D341Med (cell line): ENCODE measurements at places on chromosomes 13 and 19.

GRCh38 chr13:92316030-92316429, 910.6 kb upstream of the GPC6 start:
- DNase-seq, result no peak

DNA sequence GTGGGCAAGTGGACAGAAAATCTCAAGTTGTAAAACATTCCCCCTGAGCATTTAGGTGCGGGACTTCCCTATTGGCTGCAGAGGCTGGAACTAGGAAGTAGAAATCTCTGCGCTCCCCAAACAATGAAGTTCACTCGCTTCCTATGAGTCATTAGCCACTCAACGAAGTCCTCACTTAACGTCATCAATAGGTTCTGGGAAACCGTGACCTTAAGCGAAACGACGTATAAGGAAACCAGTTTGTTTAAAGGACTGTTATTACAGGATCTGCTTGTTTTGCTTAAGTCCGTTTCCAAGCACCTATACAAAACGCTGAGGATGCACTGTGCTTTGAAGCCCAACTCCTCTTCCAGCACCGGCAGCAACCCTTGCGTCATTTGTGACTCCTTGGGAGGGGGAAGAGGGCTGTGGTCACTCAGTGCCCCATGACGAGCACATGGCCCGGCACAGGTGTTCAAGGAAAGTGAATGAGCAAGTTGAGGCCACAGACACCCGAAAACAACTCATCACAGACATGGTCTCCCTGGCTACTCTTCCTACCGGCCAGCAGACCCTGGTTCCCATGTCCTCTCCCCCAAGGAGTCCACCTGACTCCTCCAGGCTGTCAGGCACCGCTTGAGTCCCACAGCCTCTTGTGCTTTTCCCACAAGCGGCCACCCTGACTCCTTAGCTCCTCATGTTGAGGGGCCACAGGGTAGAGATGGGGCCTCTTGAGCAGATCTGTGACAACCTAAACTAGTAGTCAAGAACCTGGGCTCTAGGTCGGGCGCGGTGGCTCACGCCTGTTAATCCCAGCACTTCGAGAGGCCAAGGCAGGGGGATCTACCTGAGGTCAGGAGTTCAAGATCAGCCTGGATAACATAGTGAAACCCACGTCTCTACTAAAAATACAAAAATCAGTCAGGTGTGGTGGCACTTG, 4.8 kb downstream of the RPS16 start:
- DNase-seq, result no peak

DNA sequence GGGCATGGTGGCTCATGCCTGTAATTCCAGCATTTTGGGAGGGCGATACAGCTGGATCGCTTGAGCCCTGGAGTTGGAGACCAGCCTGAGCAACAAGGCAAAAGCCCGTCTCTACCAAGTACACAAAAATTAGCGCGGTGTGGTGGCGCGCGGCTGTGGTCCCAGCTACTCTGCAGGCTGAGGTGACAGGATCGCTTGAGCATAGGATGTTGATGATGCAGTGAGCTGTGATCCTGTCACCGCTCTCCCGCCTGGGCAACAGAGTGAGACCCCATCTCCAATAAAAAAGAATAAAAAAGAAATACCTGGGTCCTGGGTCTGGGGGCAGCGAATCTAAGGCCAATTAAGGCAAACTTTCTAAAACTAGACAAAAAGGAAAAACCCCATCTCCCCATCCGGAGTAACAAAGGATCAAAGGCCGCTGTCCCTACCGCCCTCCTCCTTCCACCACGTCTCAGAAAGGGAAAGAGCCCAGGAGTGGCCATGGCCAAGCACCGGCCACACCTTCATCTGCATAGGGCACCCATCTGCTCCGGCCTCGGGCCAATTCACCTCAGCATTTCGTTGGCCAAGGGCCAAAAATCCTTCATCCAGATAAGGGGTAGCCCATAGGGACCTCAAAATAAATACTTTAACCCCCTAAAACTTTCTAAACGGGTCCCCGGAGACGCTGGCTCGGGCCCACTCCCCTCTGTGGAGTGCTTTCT, 851 bp downstream of the ZNF320 start:
- DNase-seq, result no peak

GRCh38 chr19:16521715-16522289, 20.4 kb downstream of the CHERP start:
- DNase-seq, result peak; percentile 34

DNA sequence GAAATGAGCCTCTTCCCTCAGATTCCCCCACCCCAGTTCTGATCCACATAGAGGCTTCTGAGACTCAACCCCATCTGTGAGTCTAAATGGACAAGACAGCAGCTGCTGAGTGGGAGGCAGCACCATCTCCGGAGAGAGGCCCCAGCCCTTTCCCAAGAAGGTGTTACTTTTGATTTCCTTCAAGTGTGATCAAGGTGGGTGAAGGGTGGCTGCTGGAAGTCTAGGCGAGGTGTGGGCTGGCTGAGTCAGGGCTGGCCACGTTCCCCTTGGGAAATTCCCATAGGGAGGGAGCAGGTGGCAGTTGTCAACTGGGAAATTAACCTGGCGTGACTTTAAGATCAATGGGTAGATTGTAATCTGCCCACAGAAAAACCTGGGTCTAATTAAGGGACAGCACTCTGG, 148.0 kb downstream of the FOXO1 start:
- DNase-seq, result no peak

- DNase-seq, result no peak
Measured at GRCh38 chr13:102751886-102752285, 21.7 kb downstream of the TEX30 start.

DNA sequence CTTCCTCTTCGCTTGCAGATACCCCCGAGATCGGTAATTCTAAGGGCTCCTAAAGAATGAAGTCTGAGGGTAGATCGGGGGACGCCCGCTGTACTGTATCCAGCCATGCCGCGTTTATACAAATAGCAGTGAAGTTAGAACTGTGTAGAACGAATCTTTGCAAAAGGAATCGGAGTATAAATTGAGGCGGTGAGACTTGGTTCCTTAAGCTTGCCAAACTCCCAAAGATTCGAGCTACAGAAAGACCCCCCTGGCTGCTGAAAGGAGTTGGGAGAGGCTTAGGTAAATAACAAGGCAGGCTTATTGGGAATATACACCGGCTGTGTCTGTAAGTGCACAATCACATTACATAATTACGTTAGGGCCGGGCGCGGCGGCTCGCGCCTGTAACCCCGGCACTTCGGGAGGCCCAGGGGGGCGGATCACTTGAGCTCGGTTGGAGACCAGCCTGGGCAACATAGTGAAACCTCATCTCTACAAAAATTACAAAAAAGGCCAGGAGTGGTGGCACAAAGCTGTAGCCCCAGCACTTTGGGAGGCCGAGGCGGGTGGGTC, 12.2 kb downstream of the TMEM160 start:
- DNase-seq, result peak; percentile 54

- no peak for DNase-seq
Measured at GRCh38 chr19:7251494-7251893, 42.7 kb downstream of the INSR start.
